ENCODE measurements at places on chromosomes 12 and 14.

- DNase-seq, result no peak
Observed at GRCh38 chr14:85122690-85123089, 407.3 kb upstream of the FLRT2 start.

GRCh38 chr12:109273354-109273753 is 35.7 kb downstream of the FOXN4 start:
- DNase-seq, result no peak

DNA sequence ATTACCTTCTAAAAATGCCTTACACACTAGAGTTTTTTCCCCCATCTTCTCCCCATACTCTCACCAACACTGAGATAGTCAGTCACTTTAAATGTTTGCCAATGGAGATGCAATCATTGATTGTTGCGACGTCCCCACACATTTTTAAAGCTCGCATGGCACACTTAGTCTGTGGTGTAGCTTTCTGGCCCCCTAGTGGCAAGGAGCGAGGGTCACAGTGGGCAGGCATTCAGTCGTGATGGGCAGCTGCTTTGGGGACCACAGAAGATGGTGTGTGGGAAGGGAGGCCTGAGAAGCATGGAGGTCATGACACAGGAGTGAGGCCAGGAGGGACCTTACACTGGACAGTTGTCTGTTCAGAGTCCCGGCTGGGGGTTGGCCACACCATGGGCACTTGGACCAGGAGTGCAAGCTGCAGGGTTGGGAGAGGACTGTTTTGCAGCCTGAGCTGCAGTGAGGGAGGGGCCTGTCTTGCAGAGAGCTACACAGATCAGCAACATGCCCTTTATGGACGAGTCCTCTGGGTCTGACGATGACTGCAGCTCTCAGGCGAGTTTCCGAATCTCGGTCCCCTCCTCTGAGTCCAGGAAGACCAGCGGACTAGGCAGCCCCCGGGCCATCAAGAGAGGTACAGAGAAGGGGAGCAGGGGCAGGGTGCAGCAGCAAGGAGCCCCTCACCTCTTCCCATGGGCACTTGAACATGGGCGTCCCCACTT is 28.6 kb downstream of the PIGH start:
- peak; percentile 21 for DNase-seq

DNA sequence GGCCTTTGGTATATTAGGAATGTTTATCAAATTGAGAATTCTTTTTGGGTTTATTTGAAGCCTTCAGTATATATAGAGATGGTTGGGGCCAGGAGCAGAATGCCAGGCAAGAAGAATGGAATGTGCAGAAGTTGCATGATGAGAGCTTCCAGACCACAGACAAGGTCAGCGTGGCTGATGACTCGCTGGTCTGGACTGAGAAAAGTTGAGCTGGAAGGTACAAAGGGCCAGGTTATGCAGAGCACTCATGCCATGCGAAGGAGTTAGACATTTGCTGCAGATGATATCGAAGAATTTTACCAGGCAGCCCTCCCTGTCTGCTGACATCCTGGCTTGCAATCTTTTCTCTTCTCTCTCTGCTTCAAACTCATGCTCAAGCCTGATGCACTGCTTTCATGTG is 196.2 kb upstream of the ARHGAP5 start:
- no peak for DNase-seq

- no peak for DNase-seq
Observed at GRCh38 chr12:47980779-47981495, 17.5 kb downstream of the TMEM106C start.

- no peak for DNase-seq
Observed at GRCh38 chr12:121214855-121215745, 5.2 kb downstream of the P2RX4 start.

DNA sequence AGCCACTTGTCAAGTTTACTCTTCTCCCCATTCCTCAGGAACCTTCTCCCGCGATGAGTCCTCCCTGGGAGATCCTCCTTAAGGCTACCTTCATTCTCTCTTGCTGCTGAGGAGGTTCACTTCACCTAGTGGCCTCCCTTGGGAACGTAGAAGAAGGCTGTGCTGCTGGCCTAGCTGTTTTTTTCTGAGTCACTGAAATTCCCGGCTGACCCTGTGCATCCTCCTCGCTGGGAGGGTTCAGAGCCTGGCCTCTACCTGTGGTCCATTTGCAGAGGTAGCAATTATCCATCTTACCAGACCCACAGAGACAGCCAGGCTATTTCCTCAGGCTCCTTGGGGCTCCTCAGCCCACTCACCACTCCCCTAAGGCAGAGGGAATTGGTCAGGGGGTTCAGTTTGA is 4.6 kb downstream of the KRT82 start:
- DNase-seq, result no peak

GRCh38 chr14:91383439-91383838 is 34.2 kb downstream of the CCDC88C start:
- DNase-seq, result no peak

- DNase-seq, result no peak
Observed at GRCh38 chr12:127650626-127651025, 616.3 kb upstream of the TMEM132C start.

- no peak for DNase-seq
Observed at GRCh38 chr14:72500234-72500838, 393.6 kb downstream of the DPF3 start.

DNA sequence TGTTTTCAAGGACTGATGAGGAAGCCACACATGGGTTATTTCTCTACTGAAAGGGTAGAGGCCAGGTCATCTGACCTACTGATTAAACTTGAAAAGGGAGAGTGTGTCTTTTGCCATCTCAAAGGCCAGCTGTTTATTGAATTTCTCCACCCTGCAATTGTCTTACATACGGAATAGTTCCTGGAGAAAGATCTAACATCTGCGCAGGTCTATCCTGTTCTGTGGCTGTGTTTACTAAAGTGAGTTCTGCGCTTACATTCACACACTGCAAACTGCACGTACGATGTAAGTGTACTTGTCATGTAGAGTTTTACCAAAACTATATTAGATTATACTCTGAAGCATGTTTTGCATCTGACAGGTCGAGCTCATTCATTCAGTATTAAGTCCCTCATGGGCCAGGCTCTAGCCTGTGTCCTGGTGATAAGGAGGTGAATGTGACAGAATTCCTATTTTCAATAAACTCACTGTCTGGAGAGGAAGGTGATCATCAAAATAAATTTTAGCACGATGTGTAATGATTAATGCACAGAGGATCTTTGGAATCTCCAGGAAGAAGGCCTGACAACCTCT is 96.6 kb downstream of the PRKCH start:
- DNase-seq, result no peak

- no peak for DNase-seq
Observed at GRCh38 chr12:12427568-12427967, 70.7 kb downstream of the BORCS5 start.

- peak; percentile 78 for DNase-seq
Observed at GRCh38 chr12:104215638-104216297, at the start of gene TXNRD1. TXNRD1 (plus strand) TSS chr12:104215779; CDS start chr12:104215803, 24 bp downstream.

DNA sequence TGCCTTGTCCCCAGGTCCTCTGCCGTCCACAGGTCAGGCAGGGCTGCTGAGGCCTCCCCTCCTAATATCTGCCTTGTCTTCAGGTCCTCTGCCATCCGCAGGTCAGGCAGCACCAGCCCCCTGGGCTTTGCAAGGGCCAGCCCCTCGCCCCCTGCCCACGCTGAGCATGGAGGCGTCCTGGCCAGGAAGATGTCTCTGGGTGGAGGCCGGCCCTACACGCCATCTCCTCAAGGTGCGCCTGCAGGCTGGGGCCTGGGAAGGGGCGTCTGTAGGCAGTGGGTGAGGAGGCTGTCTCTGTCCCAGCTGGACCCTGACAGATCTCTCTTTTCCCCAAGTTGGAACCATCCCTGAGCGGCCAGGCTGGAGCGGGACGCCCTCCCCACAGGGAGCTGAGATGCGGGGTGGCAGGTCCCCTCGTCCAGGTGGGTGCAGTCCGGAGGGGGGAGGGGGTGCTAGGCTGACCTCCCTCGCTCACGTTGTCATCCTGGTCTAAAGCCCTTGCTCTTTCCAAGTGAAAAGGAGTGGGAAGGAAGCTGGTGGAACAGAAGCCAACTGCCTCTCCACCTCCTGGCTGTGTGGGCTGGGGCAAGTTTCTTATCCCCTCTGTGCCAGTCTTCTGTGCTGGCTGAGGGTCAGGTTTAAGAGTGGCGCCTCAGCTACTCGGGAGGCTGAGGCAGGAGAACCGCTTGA is 13.9 kb upstream of the PUS1 start:
- no peak for DNase-seq

GRCh38 chr12:104671409-104672095 is 214.8 kb downstream of the CHST11 start:
- DNase-seq, result peak; percentile 41

DNA sequence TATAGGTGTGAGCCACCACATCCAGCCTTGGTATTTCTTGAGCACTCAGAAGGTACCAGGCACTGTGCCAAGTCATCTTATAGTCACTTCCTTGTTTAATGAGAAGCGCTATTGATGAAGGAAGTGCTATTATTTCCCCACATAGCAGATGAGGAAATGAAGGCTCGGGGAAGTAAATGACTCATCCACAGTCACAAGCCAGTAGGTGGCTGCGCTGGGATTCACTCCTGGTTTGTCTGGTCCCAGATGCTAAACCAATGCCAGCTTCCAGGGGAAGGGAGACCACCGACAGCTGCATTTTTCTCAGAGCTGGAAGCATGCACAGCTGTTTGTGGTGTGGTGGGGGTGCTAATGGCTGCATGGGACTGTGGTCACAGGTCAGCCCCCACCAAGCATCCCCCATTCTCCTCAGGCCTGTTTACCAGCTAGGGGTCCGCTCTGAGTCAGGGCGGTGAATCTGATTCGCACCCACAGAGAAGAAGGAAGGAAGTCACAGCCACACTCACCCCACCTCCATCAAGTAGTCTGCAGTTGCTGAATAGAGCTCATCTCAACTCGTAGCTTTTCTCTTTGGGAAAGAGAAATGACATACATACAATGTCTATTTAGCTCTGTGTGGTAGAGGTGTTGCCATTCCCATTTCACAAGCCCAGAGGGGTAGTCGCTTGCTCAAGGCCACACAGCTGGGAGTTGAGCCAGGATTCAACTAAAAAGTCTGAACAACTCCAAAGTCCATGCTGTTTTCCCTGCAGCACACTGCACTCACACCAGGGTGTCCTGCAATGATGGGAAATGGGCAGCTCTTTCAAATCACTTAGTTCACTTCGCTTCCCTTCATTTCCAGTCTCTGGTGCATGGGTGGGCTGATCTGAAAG is 6.3 kb upstream of the LTBP2 start:
- peak; percentile 17 for DNase-seq

DNA sequence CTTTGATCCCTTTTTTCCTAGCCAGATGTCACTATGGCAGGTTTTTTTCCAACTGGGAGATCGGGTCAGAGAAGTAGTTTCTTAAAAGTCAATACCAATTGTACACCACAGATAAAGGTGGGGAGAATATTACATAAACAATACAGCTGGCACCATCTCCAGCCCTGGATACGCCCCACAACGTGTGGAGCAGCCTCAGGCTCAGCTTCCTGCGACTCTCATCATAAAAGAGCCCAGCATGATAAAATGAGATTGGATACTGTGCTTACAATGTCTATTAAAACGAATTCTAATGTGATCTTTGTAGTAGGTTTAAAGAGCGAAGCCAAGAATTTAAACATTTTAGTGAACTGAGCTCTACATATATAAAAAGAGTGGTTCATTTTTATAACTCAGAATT is 21.5 kb downstream of the EFCAB11 start:
- no peak for DNase-seq

DNA sequence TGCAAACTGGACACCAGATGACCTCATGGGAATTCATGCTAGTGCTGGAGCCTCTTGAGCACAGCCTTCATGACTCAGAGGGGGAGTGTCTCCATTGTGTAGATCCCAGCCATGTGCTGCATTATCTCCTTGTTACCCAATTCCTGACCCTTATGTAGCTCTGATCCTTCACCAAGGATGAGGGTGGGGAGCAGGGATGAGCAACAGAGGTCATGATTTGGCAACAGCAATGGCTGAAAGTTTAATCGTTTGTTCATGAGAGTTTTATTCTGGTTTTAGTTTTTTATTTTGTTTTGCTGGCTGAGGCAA is 9.5 kb upstream of the BDKRB1 start:
- no peak for DNase-seq

- DNase-seq, result no peak
Observed at GRCh38 chr14:105313381-105314286, 914 bp upstream of the PACS2 start.

- DNase-seq, result no peak
Observed at GRCh38 chr14:81474685-81475324, 58.8 kb downstream of the SEL1L start.

GRCh38 chr12:101671157-101671791 is 26.2 kb upstream of the CHPT1 start:
- DNase-seq, result no peak

DNA sequence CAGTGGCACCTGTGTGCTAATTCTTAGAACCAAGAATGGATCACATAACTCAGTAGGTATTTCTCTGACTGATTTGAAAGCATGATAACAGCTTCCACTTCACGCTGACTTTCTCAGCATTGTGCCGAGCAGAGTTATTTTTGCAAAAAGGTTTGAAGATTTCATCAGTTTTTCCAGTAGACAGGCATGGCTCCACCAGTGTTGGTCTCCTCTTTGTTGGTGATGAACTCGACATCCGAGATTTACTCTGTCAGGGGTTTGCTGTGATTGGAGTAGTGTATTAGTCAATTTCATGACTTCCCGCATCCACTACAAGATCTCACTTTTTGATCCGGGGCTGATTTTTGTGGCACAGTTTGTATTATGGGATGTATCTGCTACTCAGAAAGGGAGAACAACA is 85.3 kb downstream of the PRKCH start:
- DNase-seq, result no peak

- no peak for DNase-seq
Observed at GRCh38 chr12:52527121-52527800, 7.1 kb upstream of the KRT5 start.

GRCh38 chr12:48061938-48062719 is 43.8 kb downstream of the SENP1 start:
- no peak for DNase-seq

DNA sequence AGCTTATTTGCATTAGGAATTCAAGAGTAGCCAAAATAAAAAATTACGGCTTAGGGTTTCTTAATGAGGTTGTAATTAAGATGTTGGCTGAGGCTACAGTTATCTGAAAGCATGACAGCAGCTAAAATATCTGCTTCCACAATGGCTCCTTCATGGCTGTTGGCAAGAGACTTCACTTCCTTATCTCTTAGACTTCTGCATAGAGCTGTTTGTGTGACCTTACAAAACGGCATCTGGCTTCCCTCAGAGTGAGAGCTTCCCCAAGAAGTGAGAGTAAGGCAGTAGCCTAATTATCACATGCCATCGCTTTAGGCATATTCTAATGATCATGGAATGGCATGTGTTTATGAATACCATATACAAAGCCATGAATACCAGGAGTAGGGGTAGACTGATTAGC is 57.6 kb downstream of the CCDC59 start:
- no peak for DNase-seq

GRCh38 chr12:49811961-49812401 is 16.2 kb downstream of the NCKAP5L start:
- DNase-seq, result no peak

All from stimulated activated CD4-positive, alpha-beta T cell treated with anti-CD3 and anti-CD28 coated beads, TNF-alpha, amount 100 ng/mL, for 1 hour (primary cell).